ENCODE measurements at places on chromosomes 1 and 21. TPM values are rescaled to one million over a fixed set of nuclear protein-coding genes. Genes with fewer than 3 reads are reported as not detected.

GRCh38 chr1:160830321-160831153 lies 32.1 kb downstream of the CD244 start:
- H3K4me3 ChIP-seq: no peak overlapping the region
- H3K27ac ChIP-seq: no peak overlapping the region
- DNase-seq: peak; percentile 57
- no peaks in the 10 kb centered on the region for H3K27me3 ChIP-seq
- peaks cover 1% of the 10 kb centered on the region for H3K4me1 ChIP-seq

The CDC20 gene
- 6.1 TPM for total RNA-seq

DNA sequence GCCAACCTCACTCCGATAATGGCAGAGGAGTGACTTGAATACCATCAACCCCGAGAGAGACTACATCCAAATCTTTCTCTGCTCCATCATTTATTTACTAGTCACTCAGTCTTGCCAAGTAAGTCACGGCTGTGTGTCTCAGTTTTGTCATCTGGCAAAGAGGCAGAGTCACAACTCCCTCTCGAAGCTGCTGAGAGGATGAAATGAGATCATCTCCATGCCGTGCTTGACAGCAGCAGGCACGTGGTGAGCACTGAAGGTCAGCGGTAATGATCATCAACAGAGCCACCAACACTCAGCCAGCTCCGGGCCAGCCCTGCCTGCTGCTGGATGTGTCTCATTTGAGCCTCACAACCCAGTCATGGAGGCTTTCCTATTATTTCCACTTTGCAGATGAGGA lies 19.9 kb downstream of the ALDH4A1 start:
- no peaks in the 10 kb centered on the region for H3K27me3 ChIP-seq
- no peak overlapping the region for H3K4me3 ChIP-seq
- H3K36me3 ChIP-seq: peaks cover 11% of the 10 kb centered on the region
- H3K4me1 ChIP-seq: no peaks in the 10 kb centered on the region
- no peak overlapping the region for H3K27ac ChIP-seq

- no peaks in the 10 kb centered on the region for H3K36me3 ChIP-seq
- H3K27me3 ChIP-seq: no peaks in the 10 kb centered on the region
- no peak overlapping the region for H3K4me3 ChIP-seq
- H3K27ac ChIP-seq: no peak overlapping the region
These were observed 99.3 kb downstream of the FMN2 start for GRCh38 chr1:240190881-240191401.

DNA sequence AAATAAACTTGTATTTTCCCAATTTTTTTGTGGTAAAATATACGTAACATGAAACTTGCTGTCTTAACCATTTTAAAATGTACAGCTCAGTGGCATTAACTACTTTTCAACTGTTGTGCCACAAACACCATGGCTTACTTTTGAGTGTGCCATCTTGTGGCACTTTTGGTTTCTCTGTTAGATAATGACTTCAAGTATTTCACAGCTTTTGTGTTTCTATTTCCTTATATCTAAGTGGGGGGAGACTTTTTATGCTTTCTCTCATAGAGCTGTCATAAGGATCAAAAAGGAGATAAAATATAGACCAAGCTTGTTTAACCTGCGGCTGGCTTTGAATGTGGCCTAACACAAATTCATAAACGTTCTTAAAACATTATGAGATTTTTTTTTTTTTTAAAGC lies 44.3 kb downstream of the CDC14A start:
- H3K4me3 ChIP-seq: no peak overlapping the region
- no peak overlapping the region for H3K27ac ChIP-seq
- no peak for DNase-seq
- H3K36me3 ChIP-seq: peaks cover 1% of the 10 kb centered on the region
- H3K27me3 ChIP-seq: no peaks in the 10 kb centered on the region

The SPRR2A gene
- total RNA-seq: 0.82 TPM
